HT-29 (cell line): ENCODE measurements at places on chromosomes 7 and 10. TPM values are rescaled to one million over a fixed set of nuclear protein-coding genes. Genes with fewer than 3 reads are reported as not detected.

AIFM2 gene
- total RNA-seq = 19.2 and 21.6 TPM in 2 replicates

GIMAP4 gene
- not detected in 2 replicates for total RNA-seq

- DNase-seq = peak; percentile 16
These were observed 764.0 kb upstream of the IGFBP3 start for GRCh38 chr7:46685051-46685450.

GRCh38 chr10:51765284-51765971, 66.0 kb upstream of the CSTF2T start:
- no peak for DNase-seq

DNA sequence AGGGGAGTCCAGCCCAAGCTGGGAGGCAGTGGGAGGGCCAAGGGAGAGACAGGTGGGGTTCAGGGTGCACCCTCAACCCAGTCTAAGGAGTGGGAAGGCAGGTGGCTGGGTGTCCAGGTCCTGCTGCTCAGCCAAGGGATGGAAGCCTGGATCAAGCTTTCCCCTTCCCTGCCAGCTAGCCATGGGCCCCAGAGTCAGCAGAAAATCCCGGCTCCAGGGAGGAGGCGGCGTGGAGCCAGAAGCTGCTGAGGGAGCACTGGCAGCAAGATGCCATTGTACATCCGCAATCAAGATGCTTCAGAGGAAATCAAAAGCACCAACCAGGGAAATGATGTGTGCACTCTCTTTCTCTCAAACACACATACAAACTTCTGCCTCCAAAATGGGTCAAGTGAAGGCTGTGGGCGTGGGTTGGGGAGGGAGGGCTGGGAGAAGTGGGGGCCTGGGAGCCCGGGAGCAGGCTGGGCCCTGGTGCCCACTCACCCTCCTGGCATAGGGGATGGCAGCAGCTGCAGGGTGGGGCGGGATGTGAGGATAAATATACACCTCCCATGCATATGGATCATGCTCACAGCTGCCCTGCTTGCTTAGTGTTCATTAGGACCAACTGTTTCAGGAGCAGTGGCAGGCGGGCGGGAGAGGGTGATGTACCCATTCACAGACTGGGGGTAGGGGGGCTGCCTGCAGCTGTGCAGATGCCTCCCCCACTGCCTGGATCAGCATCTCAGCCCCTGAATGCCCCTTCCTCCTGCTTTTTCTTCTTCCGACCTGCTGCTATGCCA, 24.2 kb downstream of the TRIM8 start:
- no peak for DNase-seq
